Left hindlimb (tissue), 1 donor: ENCODE measurements at places on chromosomes 11 and 22.

- DNase-seq: no peak
Measured at GRCh38 chr11:56910046-56910773, 78.5 kb upstream of the OR5AK2 start.

GRCh38 chr11:7538466-7539454 lies 25.0 kb downstream of the PPFIBP2 start:
- no peak for DNase-seq

- no peak for DNase-seq
Measured at GRCh38 chr11:95284057-95285052, 53.4 kb upstream of the SESN3 start.

GRCh38 chr11:94871491-94872185 lies 101.7 kb downstream of the CWC15 start:
- DNase-seq: no peak

DNA sequence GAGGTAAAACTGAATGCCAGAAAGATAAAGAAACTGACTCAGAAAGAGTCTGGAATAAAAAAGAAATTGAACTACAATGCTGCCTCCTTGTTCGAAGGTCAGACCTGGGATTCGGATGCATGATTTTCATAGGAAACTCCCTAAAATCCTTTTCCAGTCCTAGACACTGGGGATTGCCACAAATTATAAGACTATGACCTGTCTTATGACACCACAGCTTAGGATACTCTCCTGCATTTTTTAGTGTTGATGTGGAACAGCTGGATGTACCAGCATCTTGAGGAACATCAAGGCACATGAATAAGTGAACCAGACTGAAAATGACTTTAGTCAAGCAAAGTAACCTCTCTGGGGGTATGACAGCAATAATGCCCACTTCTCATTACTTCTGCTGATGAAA lies 9.0 kb downstream of the KIRREL3 start:
- no peak for DNase-seq

DNA sequence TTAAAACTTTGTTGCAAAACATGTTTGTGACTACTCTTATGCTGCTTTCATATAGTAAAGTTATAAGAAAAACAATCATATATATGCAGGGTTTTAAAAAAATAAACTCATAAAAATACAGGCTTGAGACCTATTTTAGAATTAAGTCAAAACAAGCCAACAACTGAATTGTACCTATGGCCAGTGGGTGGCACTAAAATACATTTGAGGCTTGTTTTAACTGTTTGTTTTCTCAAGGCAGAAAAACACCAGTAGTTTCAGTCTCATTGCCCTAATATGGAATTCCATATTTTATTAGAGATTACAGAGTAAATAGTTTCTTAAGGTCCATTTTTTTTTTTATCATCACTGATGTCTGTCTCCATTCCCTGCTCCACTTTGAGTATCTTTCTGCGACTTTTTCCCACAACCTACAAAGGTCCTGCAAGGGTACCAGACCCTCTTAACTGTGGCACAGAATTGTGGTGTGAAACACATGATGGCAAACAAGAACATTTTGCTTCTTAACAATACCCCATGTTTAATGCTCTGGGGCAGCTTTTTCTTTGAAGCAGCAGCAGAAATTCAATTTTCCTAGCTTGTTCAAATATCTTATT lies 8.5 kb upstream of the CCDC89 start:
- DNase-seq: no peak

- no peak for DNase-seq
Measured at GRCh38 chr11:5304046-5304445, 2.3 kb upstream of the OR51B4 start.

GRCh38 chr11:79845002-79845709 lies 404.3 kb upstream of the TENM4 start:
- no peak for DNase-seq

- DNase-seq: no peak
Measured at GRCh38 chr22:43491177-43491576, 79.4 kb downstream of the MPPED1 start.

- DNase-seq: no peak
Measured at GRCh38 chr22:49491221-49491635, 336.4 kb downstream of the BRD1 start.

GRCh38 chr11:23202611-23203010 lies 342.3 kb upstream of the CCDC179 start:
- no peak for DNase-seq

DNA sequence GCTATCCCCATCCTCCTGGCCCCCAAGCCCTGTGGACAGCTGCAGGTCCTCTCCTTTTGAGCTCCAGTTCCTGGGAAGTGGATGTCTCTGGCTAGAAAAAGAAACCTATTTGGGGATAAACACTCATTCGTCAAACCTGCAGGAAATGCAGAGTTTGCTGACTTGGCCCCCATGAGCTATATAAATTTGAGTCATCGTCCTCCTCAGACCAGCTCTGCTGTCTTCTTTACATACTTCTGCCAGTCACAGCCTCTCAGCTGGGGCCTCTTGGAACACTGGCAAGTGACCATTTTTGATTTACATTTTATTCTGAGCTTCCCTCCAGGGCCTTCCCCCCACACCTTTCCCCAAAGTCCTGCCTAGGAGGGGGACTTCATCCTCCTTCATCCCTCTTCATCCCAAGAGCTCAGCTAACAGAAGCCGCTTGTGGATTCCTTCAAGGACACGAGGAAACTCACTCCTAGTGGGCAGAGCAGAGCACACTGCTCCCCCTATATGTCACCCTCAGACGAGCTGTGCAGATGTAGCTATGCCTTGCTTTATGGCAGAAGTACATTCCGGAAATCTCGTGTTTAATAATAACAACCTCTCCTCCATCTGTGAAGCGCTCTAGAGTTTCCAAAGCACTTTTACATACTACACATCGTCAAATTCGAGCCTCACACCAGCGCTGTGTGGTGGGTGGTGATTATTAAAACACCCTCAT lies 131.8 kb downstream of the FEZ1 start:
- no peak for DNase-seq

- DNase-seq: no peak
Measured at GRCh38 chr11:70569618-70569890, 171.2 kb downstream of the CTTN start.

GRCh38 chr11:70176940-70177689 lies 26.0 kb upstream of the FADD start:
- DNase-seq: no peak

DNA sequence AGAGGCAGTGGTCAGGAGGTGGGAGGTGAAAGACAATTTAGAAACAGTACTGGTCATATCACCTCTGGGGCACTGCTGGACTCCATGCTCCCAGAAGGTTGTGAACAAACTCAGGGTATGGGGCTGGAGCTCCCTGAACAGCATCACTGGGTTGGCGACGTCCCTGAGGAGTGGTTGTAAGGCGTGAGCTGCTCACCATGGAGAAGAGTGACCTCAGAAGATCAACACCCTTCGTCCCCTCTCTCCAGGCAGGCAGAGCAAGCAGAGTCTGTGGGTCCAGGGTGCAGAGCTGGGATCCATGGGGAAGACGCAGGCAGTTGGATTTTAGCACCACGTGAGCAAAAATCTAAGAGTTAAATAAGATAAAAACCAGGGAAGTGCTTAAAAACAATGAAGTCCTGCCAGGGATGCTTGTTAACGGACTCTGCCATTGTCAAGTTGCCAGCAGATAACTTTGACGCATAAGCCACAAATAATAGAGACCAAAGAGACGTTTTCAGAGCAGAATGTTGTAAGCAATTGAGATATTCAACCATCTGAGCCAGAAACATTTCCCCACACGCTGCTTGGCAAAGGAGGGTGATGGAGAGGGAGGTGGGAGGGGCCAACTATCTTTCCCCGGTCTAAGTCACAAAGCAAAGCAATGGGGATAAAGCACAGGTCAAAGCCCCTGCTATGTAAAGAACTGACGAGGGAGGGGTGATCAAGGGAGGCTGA lies 13.6 kb downstream of the PNPLA5 start:
- DNase-seq: no peak

DNA sequence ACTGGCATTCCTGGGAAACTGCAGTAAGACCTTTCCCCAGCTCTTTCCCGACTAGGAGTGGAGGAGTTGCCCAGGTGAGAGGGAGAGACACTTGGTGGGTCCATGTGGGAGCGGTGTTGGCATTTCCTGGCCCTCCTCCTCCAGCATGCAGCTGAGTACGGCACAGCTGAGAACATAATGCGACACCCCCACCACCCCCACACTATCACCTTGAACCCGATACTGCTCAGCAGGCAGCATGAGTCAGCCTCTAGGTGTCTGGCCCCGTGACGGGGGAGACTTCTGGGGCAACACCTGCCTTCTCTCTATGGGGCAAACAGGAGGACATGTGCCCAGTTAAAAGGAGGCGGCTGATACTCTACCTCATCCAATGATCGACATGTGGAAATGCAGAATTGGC lies 64.4 kb downstream of the PKNOX2 start:
- DNase-seq: no peak

- DNase-seq: no peak
Measured at GRCh38 chr11:126313826-126314225, 10.0 kb downstream of the DCPS start.

- DNase-seq: peak; percentile 6
Measured at GRCh38 chr11:459511-460220, 9.6 kb downstream of the PTDSS2 start.

GRCh38 chr11:85114786-85115185 lies 512.4 kb downstream of the DLG2 start:
- DNase-seq: no peak

DNA sequence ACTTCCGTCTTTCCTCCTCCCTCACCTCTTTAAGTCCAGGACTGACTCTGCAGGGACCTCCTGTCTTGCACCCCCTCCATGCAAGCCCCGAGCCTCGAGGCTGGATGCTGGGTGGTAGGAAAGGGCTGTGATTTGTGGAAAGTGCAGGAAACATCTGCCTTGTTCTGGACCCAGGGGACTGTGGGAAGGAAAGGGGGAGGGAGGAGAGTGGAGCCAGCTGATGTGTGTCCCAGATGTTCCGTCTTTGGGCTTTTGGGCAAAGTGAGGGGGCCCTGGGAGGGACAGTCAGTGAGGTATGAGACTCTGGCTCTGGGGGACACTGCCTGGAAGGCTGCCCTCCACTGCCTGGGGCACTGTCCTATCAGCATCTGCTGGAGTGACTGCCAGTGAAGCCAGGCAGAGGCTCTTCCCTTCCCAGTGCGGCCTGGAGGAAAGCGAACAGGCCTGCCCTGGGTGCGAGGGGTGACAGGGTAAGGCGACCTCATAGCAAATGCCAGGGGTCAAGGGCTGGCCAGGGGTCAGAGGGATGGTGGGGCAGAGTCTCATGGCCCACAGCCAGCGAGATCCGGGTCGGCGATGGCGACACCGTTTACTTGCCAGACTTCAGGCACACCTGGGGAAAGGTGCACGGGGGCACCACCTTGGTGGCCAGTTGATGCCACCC lies 1.7 kb downstream of the MRGPRD start:
- DNase-seq: peak; percentile 74

GRCh38 chr11:46896719-46897406 lies 21.5 kb downstream of the LRP4 start:
- DNase-seq: no peak

GRCh38 chr11:71391352-71391751 lies 56.8 kb downstream of the DHCR7 start:
- no peak for DNase-seq

GRCh38 chr11:26144291-26144690 lies 187.6 kb upstream of the ANO3 start:
- DNase-seq: no peak

- DNase-seq: no peak
Measured at GRCh38 chr22:29459773-29460172, 20.2 kb upstream of the NEFH start.

- DNase-seq: no peak
Measured at GRCh38 chr11:126405374-126405773, 49.9 kb downstream of the ST3GAL4 start.

GRCh38 chr11:17768547-17768946 lies 34.0 kb downstream of the KCNC1 start:
- no peak for DNase-seq

GRCh38 chr11:123083623-123084029 lies 21.7 kb upstream of the HSPA8 start:
- peak; percentile 82 for DNase-seq

- DNase-seq: no peak
Measured at GRCh38 chr11:103544874-103545273, 435.6 kb downstream of the DYNC2H1 start.

GRCh38 chr11:24297461-24297860 lies 199.4 kb upstream of the LUZP2 start:
- DNase-seq: no peak

DNA sequence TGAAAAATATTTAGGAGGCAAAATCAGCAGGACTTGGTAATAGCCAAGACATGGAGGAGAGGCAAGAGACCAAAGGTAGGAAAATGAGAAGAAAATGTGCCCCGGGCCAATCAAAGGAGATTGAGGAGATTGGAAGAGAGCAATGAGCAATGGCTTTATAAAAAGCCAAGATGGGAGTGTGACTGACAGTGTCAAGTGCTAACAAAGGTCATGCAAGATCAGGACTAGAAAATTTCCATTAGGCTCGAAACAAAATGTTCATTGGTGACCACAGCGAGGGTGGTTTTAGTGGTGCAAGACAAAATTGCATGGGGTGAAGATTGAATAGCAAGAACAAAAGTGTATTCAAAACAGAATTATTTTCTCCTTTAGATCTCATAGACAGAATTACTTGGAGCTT lies 45.2 kb upstream of the TBCEL start:
- DNase-seq: no peak

GRCh38 chr22:36757668-36758211 lies 18.2 kb downstream of the IFT27 start:
- peak; percentile 18 for DNase-seq

DNA sequence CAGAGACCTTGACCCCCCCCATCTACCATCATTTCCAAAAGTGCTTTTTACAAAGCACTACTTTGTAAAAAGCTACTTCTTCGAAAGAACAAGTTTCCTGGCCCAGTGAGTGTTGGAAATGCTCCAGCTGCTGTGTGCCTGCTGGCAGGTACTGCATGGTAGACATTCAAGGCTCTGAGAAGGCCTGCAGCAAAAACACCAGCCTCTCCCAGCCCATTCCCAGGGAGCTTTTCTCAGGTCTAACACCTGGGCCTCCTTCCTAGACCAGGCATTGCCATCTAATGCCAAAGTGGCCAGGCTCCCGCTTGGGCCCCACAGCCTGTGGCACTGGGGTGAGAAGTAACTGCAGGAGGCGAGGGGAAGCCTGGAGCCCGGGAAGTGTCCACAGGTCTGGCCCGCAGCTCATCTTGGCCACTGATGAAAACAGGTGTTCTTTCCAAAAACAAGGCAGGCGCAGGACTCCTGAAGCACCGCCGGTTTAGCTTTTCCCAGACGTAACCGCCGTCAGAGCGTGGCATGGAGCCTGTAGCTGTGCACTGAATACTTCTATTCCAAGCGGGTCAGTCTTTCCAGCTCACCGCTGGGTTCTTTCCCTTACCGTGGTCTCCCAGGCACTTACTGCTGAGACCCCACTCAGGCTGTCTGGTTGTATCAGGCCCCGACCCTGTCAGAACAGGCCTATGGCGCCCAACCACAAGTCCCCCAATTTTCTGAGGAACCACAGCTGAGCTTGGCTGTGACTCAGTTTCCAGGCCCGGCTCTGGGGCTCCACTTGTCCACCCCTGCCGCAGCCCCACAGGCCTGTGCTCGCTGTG lies 1.2 kb upstream of the TCIRG1 start:
- no peak for DNase-seq
